ENCODE measurements at places on chromosomes 3 and 15.
A peak's percentile ranks its signal among the peaks of the same experiment; 100 is the strongest.

GRCh38 chr3:63538919-63539318 is 113.6 kb upstream of the SNTN start:
- DNase-seq = no peak

GRCh38 chr3:172808969-172809546 is 58.5 kb downstream of the ECT2 start:
- DNase-seq = peak; percentile 47

DNA sequence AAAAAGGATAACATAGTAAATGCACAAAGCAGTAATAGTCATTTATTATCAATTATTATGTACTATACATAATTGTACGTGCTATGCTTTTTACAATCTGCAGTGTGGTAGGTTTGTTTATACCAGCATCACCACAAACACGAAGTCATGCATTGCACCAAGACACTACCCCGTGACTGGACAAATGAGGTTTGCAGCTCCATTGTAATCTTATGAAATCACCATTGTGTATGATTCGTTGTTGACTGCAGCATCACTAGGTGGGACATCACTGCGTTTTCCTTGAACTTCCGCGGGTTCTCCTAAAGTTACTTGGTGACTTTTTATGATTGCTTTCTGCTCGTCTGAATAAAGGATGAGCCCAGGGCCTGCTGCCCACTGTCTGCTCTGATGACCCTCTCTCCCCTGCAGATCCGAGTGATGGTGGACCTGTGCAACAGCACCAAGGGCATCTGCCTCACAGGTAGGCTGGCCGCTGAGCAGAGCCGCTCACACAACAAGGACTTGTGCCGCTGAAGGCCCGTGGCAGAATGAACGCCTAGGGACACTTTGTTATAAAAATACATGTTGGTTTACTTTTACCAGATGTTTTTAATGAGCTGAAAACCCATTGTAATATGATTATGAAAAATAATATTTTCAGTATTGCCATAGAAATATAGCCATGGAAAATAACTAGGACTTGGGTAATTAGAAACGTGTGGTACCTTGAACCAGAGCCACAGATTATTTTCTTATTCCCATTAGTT is 35.8 kb downstream of the GLDN start:
- no peak for DNase-seq

DNA sequence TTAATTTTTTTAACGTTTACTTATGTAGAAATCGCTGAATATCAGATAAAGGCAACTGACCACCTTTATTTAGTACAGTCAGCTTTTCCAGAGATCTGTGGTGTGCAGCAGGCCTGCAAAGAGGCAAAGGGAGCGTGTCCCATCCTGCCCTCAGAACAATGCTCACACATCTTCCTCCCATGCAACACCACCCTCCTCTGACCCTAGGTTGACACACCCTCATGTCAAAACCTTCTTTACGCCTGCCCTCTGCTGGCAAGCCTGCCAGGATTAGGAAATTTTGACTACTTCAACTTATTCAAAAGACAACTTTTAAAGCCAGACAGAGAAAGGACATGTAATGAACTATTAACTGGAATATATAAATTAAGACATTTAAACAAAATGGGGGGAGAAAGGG is 513.7 kb downstream of the FOXP1 start:
- DNase-seq = no peak

DNA sequence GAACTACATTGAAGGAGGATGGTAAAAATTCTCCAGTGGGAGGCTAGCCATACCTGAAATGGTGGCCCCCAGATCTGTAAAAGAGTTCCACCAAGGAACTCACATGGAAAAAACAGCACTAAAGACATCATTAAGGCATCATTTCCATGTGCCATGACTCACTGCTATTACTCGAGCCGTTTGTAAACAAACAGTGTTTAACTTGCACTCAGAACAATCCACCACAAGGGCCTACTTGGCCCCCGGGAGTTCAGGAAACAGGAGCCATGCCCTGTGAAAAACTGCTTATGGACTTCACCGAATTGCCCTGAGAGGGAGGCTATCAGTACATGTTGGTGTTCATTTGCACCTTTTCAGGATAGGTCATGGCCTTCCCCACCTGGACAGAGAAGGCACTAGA is 18.2 kb downstream of the CCR4 start:
- no peak for DNase-seq

- no peak for DNase-seq
Measured at GRCh38 chr3:178709051-178709450, 172.8 kb downstream of the KCNMB2 start.

DNA sequence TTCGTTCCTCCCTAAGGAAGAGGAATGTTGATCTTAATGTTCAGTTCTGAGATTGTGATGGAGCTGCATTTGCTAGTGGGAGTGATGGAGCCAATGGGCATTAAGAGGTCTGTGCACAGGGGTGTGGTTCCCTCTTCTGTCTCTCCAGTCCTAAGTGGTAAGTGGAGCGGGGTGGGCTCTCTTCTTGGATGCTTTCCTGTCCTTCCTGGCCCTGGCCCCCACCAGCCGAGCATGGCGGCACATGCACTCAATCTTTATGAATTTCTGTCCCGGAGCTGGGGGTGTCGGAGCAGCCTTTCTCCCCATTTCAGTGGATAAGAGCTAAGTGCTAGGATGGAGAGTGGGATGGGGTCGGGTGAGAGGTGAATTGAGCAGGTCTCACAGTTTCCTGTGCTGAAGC is 37.6 kb upstream of the ADCY5 start:
- no peak for DNase-seq

DNA sequence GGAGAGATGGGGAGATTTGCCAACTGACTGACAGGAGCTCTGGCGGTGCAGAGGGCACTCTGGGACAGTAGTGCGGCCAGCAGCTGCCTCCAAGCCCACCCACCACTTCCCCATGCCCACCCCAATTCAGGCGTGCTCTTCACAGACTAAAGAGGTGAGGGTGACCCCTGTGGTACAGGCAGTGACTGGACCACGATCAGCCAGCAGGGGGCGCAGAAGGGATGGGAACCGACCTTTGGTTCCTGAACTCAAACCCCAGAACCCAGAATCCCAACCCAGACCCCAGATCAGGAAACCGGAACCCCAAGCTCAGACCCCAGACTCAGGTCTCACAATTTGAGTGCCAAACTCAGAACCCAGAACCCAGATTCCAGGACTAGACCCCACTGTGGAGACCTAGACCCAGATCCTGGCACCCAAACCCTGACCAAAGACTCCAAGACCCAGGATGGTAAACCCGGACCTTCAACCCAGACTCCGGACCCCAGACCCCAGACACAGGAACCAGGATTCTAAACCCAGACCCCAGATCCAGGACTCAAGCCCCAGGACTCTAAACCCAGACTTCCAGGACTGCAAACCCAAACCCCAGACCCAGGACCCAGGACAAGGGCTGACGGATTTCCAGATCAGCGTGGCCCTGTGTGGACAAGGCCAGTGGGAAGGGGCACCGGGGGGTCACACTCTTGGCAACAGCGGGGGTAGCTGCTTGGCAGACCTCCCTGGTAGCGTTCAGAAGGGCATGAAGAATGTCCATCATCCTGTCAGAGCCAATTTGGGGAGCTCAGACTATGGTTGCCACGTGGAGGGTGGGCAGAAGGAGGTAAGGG is 3.7 kb upstream of the MYL3 start:
- DNase-seq = no peak

- no peak for DNase-seq
Measured at GRCh38 chr3:119644481-119644880, 15.9 kb downstream of the POPDC2 start.

GRCh38 chr15:25742041-25742730 is 120.9 kb downstream of the ATP10A start:
- DNase-seq = no peak

- no peak for DNase-seq
Measured at GRCh38 chr3:107251819-107252218, 125.4 kb upstream of the CCDC54 start.

GRCh38 chr3:107063351-107063750 is 313.9 kb upstream of the CCDC54 start:
- no peak for DNase-seq

DNA sequence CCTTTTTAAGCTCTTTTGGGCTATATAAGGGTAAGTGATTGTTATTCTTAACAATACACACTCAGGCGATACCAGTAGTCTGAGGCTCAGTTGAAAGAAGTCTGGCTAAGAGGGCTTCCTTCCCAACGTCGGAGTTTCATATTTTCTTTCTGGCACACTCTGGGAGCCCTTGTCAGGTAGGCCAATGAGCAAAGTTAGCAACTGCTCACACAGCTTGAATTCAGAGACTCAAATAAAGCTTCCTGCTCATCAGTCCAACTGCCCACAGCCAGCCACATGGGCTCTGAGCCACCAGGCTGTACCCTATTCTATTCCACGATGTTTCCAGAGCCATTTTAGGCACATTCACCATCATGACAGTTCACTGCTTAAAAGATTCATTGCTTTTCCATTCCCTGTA is 155.1 kb upstream of the TBL1XR1 start:
- no peak for DNase-seq

GRCh38 chr3:60363817-60364216 is 887.4 kb downstream of the FHIT start:
- DNase-seq = no peak

GRCh38 chr15:31503758-31504461 is 177.3 kb downstream of the KLF13 start:
- no peak for DNase-seq

GRCh38 chr3:72961752-72962151 is 34.9 kb upstream of the PPP4R2 start:
- DNase-seq = no peak

DNA sequence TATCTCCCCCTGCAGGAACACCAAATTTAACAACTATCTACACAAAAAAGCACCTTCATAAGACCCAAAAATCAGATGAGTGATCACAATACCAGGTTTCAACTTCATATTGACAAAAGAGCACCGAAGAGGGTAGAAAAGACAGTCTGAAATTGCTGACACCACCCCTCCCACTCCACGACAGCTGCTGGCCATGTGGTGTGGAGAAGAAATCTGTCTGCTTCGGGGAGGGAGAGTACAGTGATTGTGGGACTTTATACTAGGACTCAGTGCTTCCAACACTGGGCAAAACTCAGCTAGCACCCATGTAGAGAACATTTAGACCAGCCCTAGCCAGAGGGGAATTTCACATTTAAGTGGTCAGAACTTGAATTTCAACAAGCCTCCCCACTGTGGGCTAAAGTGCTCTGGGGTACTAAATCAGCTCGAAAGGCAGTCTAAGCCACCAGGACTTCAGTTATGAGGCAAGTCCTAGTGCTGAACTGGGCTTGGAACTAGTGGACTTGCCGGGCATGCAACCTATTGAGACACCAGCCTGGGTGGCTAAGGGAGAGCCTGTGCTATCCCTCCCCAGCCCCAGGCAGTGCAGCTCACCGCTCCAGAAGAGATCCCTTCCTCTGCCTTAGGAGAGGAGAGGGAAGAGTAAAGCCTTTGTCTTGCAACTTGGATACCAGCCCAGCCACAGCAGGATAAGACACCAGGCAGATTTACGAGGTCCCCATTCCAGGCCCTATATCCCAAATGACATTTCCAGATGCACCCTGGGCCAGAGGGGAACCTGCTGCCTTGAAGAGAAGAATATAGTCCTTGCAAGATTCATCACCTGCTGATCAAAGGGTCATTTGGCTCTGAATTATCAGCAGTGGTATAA is 44.6 kb upstream of the POU1F1 start:
- no peak for DNase-seq

DNA sequence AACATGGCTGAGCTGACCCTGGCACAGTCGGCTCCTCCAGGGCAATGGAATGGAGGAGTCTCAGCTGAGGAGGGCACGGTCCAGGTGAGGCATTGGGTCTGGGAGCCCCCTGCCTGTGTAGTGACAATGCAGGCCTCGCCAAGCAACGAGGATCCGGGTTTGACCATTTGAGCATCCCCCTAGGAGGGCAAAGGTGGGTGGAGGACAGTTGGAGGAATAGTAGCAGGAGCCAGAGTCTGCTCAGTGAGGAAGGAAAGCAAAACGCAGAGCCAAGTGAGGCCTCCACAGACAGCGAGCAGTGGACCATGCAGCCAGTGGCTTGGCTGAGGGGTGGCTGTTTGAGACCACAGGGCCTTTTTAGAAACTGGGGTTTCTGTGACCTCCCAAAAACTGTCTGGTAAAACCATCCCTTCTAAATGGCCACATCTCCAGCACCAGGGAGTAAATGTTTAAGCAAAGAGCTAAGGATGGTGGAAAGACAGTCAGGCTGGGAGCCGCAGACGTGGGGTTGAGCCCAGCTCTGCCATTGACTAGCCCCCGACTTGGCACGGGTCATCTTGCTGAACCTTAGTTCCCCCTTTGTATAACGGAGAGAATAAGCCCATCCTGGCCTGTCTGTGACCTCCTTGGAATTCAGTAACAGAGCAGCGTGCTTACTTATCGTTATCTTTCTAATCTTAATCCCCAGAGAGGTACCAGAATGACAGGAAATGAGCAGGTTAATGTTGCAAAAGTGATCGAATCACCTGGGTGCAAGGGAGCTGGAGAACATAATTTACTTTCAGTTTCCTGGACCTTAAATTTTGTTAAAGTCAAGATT is 46.8 kb downstream of the CMTM6 start:
- no peak for DNase-seq

DNA sequence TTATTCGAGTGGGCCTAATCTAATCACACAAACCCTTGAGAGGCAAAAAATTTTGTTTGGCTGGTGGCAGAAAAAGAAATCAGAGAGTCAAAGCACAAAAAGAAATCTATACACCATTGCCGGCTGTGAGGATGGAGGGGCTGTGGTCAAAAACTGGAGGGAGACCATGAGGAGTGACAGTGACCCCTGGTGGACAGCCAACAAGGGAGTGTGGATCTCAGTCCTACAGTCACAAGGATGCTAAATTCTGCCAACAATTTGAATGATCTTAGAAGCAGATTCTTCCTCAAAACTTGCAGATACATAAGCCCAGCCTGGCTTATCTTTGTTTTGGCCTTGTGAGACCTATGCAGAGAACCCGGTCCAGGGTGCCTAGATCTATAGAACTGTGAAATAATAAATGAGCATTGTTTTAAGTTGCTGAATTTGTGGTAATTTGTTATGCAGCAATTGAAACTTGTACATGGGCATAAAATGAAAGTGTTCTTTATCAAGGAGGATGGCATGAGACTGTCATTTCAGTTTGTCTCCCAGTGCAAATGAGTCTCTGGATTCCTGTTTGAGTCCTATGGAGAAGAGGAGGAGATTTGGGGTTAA is 103.0 kb upstream of the ARHGEF26 start:
- no peak for DNase-seq

- no peak for DNase-seq
Measured at GRCh38 chr3:185549122-185549521, 3.3 kb downstream of the LIPH start.

GRCh38 chr3:62587579-62588031 is 214.3 kb upstream of the FEZF2 start:
- no peak for DNase-seq

DNA sequence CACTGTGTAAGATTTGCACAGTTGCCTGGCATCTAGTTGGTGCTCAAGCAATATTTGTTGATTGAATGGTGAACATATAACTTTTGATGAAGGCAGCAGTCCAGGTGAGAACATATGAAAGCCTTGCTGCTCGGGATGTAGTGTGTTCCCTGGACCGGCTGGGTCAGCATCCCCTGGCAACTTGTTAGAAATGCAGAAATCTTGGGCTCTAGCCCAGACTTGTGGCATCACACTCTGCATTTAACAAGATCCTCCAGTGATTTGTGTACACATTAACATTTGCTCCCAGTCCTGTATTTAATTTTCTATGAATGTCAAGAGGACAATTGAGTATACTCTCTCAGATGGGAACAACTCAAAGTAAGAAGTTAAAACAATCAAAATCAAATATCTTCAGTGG is 69.0 kb upstream of the SAMMSON start:
- no peak for DNase-seq
